ENCODE measurements at places on chromosomes 1 and 21. TPM values are rescaled to one million over a fixed set of nuclear protein-coding genes. Genes with fewer than 3 reads are reported as not detected.

The RAB42 gene
- total RNA-seq = 5.0 TPM

The EDN2 gene
- total RNA-seq = not detected

The FAAH gene
- total RNA-seq = 2.4 TPM

The BTBD8 gene
- 5.8 TPM for total RNA-seq

The LRRC39 gene
- 1.2 TPM for total RNA-seq

The DNM3 gene
- 0.72 TPM for total RNA-seq

The COL8A2 gene
- 15.2 TPM for total RNA-seq

The BRINP3 gene
- total RNA-seq = not detected

The ZMYND12 gene
- total RNA-seq = 0.88 TPM
